NCI-H2081 (cell line): ENCODE measurements at places on chromosomes 3 and 15.

- no peak for DNase-seq
Measured at GRCh38 chr3:148280623-148281242, 417.0 kb upstream of the AGTR1 start.

DNA sequence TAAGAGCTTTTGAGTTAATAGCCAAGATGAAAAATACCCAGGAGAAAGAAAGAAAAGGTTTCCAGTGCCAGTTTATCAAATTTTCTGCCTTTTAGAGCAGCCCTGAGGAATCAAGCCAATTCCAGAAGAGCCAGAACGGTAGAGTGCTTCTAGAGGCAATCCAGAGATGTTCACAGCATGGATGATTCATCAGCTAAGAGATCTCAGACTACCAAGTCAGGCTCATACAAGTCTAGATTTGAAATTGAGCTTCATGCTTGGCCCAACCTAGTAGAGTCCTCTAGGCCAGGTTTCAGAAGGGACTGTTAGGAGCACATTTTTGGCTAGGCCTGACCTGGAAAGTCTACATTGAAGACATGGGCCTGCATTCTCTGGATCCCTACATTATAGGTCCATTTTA lies 15.5 kb downstream of the WDR48 start:
- no peak for DNase-seq

- no peak for DNase-seq
Measured at GRCh38 chr3:17061005-17061404, 176.2 kb downstream of the PLCL2 start.

DNA sequence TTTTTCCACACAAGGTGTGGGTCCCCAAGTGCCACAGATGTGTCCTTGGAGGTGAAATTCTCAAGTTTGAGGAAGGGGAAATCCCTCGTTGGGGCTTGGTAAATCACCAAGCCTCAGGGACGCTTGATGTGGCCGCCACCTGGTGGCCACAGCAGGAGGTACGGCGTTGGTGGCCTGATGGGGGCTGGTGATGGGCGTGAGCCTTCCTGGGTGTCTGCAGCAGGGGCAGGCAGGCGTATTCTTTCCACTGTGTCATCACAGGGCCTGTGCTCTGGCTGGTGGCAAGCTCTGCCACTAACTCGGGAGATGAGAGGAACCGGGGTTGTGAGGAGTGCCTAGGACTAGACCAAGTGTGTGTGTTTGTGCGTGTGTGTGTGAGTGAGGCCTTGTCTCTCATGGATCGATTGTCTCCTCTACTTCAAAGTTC lies 4.2 kb downstream of the ACOX2 start:
- DNase-seq = peak; percentile 71

GRCh38 chr3:6120786-6121185 lies 740.1 kb upstream of the GRM7 start:
- DNase-seq = no peak

- DNase-seq = no peak
Measured at GRCh38 chr3:120773932-120774331, 31.4 kb downstream of the GTF2E1 start.

DNA sequence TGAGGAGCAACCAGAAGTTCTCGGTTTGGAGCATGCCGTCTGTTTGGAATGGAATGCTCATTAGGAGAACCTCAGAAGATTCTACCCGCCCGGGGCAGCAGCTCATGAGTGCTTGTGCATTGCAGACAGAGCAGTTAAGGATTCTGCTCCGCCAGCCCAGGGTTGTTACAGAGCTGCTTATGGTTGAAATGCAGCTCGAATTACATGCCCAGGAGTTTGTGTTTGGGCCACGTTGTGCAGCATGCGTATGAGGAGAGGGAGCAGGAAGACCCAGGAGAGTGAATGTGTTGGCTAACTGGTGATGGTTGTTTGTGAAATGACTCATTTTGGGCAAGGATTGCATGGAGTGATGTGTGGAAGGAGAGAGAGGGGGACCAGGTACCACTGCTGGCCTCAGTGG lies 9.0 kb downstream of the FGD5 start:
- no peak for DNase-seq

DNA sequence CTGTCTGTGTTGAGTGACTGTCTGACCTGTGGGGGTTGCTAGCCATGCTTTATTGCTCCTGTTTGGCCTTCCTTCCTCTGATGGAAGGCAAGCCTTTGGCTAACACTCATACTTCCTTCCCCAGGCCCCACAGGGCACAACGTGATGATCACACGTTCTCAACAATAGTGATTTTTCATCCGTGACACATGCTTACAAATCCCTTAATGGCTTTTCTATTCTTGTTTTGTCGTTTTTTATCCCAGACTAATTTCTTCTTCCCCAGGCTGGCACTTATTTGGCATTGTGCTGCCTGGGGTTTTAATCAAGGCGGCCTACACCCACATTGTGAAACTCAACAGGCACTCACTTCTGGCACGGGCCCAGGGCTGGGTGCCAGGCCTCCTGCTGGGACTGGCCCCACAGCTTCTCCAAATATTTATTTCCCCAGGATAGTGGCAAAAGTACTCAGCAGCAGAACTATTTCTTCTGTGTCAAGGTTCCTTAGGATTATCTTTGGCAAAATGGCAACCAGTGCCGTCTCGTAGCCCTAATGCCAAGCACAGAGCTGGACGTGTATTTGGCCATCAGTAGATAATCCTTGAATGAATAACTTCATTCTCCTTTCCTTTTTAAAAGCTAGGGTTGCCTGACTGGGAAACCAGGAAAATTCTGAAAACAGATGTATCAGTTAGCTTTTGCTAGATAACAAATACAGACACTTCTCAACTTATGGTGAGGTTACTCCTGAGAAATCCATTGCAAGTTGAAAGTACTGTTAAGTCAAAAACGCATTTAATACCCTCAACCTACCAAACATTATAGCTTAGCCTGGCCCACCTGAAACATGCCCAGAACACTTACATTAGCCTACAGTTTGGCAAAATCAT lies 30.6 kb downstream of the CMTM7 start:
- DNase-seq = peak; percentile 77

GRCh38 chr3:114675104-114675503 lies 381.3 kb downstream of the TIGIT start:
- DNase-seq = no peak

DNA sequence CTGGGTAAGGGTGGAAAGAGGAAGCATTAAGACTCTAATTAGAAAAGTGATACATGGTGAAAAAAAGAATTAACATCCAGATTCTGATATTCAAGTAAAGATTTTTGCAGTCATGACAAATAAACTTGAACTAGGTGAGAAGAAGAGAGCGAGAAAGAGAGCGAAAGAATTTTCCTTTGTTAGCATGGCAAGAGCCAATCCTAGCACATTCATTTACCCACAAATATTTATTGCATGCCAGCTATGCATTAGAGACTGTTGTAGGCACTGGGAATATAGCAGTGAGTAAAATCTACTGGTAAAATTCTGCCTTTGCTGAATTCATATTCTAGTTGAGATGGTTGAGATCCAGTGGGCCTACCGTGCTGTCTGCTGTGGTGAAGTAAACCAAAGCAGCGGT lies 177.9 kb upstream of the DPH6 start:
- no peak for DNase-seq
